ENCODE measurements at places on chromosomes 12 and 14.
A peak's percentile ranks its signal among the peaks of the same experiment; 100 is the strongest.

DNA sequence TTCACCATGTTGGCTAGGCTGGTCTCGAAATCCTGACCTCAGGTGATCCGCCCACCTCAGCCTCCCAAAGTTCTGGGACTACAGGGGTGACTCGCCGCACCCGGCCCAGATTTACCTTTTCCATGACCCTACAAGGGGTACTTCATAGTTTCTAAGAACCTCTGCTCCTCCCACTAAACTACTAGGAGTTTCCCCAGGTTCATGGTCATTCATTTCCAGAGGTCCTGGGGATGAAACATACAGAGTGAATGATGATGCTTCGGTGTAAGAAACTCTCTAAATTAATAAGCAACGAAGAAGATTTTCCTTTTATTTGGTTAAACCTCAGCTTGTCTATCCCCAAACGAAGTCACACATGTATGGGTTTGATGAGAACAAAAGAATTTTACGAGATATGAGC is 56.9 kb downstream of the AMN start:
- DNase-seq = no peak

DNA sequence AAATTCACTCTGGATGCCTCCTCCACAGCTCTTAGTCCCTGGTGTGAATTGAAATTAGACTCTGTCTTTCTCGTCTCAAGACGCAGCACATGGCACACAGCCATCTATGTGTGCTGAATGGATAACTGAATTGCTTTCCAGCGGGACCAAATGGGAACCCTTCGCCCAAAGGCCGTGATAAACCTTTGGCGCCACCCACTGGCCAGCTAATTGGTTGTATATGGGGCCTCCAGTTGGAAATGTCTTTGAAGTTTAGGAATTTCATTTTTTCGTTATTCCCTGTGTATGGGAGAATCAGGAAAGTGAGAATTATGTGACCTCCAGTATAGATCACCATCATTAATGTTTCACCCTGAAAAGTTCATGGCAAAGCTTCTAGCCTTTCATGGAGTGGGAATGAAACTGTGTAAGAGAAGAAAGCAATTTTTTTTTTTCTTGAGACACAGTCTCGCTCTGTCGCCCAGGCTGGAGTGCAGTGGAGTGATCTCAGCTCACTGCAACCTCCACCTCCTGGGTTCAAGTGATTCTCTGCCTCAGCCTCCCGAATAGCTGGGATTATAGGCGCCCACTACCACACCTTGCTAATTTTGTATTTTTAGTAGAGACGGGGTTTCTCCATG is 9.8 kb upstream of the HSP90AA1 start:
- peak; percentile 86 for DNase-seq

DNA sequence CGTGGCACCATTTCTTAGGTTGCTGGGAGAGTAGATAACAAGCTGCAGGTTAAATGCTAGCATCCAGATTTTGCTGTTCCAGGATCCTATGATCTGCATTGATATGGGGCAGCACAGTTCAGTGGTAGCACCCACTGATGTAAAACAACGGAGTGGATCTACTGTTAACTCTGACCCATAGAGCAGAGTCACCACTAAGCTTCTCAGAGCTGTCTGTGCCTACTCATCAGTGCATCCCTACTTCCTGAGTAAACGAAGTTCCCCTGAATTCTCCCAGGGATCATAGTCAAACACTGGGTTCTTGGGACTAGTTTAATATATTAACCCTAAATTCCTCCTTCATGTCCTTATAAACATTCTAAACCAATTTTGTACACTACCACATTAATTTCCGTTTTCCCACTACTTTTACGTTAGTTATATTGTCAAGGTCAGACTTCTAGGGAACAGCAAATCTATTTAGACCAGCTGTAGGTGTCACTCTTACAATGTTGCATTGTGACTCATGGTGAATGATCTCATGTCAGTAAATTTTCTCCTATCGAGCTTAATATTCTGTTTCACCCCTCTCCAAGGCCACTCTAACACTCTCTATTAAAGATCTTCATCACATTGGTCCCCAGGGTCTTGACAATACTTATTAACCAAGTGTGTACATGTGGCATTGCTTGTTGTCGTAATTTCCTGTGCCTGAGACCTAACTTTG is 10.3 kb downstream of the RERGL start:
- no peak for DNase-seq

DNA sequence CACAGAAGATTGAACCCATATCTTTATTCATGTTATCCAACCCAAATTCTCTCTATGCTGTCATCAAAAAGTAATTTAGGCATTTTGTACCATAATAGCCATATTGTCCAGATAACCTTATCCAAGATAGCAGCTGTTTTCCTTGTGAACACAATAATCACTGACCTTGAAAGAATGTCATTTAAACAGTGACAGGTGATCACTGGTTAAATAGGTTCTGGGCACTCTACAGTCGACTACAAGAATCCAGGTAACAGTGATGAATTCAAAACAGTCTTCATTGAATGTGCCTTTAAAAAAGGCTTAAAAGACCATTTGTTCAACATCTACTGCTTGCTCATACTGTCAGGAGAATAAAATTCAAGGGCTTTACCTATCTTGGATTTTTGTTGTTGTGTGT is 4.6 kb upstream of the SPX start:
- no peak for DNase-seq

- peak; percentile 38 for DNase-seq
Measured at GRCh38 chr14:28707814-28708213, 58.8 kb upstream of the FOXG1 start.

DNA sequence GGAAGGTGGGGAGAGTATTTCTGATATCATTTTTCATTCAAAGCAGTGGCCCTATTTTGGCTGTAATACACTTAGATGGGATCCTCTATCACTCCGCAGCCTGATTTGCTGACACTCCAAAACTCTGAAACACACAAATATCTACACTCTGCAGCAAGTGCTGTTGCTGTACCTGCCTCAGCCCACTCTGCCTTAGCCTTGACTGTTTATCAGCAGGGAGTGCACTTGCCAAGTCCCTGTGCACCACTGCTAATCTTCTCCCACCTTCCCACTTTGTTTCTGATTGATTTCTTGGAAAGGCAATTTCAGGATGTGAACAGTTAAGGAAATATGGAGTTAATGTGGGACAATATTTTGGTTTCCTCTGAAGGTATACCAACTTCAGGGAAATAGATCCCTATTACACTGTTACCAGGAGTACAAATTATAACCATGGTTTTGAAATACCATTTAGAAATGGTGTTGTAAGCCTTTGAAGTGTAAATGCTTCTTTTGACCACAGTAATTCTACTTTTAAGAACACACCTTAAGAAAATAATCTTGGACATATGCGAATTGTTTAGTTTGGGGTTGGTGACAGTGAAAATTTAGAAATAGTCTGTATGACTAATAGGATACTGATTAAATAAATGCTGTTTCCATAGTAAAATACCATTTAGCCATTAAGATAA is 59.3 kb downstream of the MBIP start:
- no peak for DNase-seq

- DNase-seq = peak; percentile 24
Measured at GRCh38 chr12:2960996-2961616, 1.9 kb downstream of the TEAD4 start.

GRCh38 chr14:49908433-49908782 is 15.5 kb downstream of the ARF6 start:
- peak; percentile 27 for DNase-seq

- DNase-seq = peak; percentile 67
Measured at GRCh38 chr12:53174881-53175491, 5.5 kb upstream of the ZNF740 start.

- peak; percentile 50 for DNase-seq
Measured at GRCh38 chr12:49098035-49098451, 3.4 kb upstream of the DHH start.

- DNase-seq = no peak
Measured at GRCh38 chr14:102729268-102729667, 48.0 kb upstream of the TRAF3 start.

DNA sequence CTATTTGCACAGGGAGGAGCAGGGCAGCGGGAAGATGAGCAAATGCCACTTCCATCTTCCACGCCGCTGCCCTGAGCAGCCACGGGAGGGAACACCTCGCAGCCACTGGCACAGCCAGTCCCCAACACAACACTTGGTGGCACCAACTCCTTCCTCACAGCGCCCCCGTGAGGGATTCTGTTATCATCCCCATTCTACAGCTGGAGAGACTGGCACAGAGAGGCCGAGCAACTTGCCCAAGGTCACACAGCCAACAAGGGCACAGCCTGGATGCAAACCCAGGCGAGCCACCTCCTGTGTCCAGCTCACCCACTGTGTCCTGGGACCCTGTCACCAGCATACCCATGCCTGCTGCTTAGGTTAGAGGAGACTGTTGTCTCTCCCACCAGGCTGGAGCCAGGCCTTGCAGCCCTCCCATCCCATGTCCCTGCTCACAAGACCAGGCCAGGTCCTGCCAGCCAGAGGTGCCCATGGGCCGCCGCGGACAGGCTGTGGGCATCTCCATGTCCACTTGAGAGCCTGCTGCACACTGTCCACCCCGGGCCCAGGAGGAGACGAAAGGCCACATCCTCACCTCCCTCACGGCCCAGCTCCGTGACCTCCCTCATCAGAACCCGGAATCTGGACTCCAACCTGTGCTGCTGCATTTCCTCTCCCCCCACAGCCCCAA is 57.0 kb downstream of the NCOR2 start:
- DNase-seq = no peak

- DNase-seq = no peak
Measured at GRCh38 chr12:31773223-31773750, 44.5 kb upstream of the AMN1 start.

DNA sequence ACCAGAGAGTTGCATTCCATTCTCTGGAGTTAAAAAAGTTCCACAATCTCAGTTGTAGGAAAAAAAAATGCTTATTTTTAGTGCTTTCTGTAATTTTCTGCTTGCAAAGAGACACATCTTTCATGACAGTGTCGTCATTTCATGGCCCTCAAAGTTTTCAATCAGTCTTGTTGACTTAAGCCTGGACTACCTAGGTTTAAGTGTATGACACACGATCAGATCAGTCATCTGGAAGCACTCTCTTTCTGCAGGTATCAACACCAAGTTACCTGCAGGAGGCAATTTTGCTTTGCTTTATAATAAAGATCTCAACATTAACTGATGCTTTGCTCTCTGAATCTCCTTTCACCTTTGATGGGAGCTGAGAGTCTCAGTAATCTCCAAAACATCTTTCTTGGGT is 251.6 kb downstream of the BCAT1 start:
- no peak for DNase-seq

- DNase-seq = no peak
Measured at GRCh38 chr12:45363903-45364302, 148.0 kb downstream of the ANO6 start.

DNA sequence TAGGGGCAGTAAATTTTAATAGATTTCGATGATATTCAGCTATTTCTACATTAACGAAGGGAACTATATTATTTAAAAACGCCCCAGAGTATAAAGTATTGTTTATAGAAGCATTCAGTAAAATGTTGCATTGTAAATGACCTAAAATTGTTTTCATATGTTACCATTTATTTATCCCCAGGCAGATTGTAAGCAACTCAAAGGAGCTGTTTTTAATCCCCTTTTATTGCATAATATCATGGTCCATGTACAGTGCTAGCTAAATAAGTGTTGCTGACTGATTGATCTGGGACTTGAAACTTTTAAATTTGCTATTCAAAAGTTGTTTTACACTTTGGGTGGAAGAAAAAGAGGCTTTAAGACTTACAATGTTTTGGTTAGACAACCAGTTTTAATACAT is 199.0 kb upstream of the SLC38A2 start:
- no peak for DNase-seq

DNA sequence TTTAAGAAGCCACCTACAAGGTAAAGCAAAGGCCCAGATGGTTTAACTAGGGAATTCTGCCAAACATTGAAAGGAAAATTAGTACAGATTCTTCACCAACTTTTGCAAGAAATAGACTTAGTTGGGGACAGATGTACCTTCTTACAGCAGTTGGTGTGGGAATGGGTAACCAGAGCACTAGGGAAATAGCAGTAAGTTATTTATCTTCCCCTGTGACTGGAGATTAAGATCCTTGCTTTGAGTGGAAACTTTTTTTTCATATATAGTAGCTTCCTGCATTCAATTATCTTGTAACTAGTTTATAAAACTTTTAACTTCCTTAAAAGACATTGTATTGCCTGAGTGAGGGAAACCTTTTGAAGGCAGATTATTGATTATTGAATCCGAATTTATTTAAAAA is 44.2 kb downstream of the ARID2 start:
- DNase-seq = no peak

- DNase-seq = peak; percentile 31
Measured at GRCh38 chr12:131829791-131830334, 1.7 kb downstream of the MMP17 start.

DNA sequence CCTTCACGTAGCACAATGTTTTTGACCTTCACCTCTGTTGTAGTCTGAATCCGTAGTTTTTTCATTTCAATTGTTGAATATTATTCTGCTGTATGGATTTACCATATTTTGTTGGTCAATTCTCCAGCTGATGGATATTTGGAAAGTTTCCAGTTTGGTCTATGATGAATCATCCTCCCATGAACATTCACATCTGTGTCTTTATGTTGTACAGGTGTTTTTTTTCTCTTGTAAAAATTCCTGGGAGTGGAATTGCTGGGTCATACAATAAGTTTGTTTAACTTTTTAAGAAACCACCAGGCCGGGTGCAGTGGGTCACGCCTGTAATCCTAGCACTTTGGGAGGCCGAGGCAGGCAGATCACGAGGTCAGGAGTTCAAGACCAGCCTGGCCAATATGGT is 36.7 kb upstream of the GNG2 start:
- DNase-seq = no peak

DNA sequence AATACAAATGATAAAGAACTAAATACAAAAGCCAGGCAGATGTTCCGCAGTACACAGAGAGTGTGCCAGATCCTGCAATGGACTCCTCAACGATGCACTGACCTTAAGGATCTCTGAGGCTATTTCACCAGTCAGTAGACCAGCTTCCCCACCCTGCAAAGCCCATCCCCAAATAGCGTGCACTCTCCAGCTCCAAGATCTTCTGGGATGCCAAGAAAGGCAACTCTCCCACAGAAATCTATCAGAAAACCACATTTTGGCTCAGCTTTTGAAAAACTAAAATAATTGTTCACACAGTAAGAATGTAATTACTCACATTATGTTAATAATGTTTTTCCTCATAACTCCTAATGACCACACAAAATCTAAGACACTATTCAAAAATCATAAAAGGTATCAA is 90.4 kb downstream of the PPP2R5E start:
- DNase-seq = no peak

- no peak for DNase-seq
Measured at GRCh38 chr14:69675877-69676416, 64.6 kb downstream of the SUSD6 start.

- peak; percentile 73 for DNase-seq
Measured at GRCh38 chr12:124321556-124322270, 26.8 kb downstream of the RFLNA start.

DNA sequence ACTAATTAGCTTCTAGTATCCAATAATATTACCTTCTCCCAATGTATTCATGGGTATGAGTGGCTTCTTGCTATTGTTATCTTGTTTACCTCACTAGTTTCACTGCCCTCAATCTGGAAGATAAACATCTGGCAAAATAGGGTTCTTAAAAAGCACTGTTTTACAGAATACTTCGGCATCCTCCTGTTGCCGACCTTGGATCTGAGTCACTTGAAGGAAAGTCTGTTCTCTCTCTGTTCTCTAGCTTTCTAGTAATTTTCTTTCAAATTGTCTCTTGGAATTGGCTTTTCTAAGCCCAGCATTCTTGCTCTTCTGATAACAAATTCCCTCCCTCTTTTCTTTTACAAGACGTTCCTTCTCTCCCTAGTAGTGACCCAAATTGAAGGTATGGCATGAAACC is 189.5 kb downstream of the KITLG start:
- DNase-seq = no peak

GRCh38 chr12:90199006-90199405 is 490.4 kb upstream of the ATP2B1 start:
- DNase-seq = no peak

- peak; percentile 96 for DNase-seq
Measured at GRCh38 chr12:96198965-96199364, 4.8 kb downstream of the ELK3 start.
